ENCODE measurements at places on chromosomes 3 and 15.

DNA sequence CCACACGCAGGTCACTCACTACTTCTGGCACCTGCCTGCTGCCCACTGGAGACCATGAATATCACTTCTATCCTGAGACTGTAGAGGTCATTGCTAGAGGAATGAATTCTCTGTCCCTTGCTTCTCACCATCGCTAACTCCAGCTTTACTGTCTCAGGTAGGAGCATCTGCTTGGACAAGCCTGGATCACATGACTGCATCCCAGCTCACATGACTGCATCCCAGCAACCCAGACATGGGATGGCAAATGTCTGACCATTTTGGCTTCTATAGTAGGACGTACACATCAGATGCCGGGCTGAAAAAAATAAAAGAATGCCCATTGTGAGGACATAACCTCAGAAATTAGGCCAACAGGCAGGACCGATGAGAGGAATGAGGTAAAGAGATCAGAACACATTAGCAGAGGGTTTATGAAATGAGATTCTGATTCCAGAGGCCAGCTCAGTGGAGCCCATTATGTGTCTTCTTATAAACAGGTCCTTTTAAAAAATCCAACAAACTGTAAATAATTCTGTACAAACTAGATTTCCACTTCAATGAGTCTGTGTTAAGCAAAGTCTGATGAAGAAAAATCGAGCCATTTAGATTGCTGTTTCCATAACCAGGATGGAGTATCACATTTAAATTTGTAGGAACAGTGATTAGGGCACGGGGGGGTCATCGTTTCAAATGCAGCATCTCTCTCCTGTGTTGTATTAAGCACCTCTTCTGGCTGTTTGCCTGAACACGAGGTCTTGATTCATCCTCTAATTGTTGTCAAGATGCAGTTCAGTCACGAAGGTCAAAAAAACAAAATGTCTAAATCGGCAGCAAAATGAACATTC is 126.7 kb downstream of the MTHFS start:
- no peak for DNase-seq

DNA sequence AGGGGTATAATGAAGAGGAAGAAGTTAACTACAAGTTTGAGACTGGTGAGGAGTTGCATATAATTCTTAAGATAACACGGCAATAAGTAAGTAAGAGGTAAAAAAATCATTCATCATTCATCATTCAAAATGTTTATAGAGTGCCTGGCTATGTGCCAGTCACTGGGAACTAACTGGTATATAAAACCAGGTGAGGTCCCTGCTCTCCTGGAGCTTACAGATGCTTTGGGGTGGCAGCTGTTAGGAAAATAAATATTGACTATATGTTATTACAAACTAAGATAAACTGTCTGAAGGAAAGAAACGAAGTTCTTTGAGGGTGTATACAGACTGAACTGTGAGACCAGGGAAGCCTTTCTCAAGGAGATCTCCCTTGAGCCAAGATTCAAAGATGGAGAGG is 2.9 kb downstream of the CASR start:
- no peak for DNase-seq

- DNase-seq, result no peak
These were observed 85.4 kb upstream of the ABHD2 start for GRCh38 chr15:89002830-89003229.

- DNase-seq, result peak; percentile 39
These were observed 8.0 kb downstream of the SH3BP5 start for GRCh38 chr3:15324379-15324808.

GRCh38 chr3:149891621-149892020 is 78.6 kb downstream of the RNF13 start:
- DNase-seq, result no peak

GRCh38 chr15:87907676-87908446 is 348.7 kb downstream of the NTRK3 start:
- no peak for DNase-seq

GRCh38 chr3:27653803-27654558 is 68.1 kb downstream of the EOMES start:
- DNase-seq, result no peak

DNA sequence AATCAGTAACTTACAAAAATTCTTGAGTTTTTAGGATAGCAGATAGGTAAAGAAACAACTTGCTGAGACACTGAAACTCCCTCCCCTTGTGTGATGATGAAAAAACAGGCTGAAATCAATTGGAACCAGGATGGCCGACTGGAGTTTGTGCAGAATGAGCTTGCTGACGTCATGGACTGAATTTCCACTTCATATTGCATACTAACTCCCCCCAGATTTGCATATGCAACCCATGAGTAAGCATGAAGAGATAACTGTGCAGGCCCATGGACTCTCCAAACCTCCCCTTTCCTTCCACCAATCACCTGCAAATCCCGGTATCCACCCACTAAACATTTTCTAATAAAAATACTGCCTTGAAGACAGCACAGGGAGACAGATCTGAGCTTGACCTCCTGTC is 82.0 kb upstream of the SCN5A start:
- no peak for DNase-seq

GRCh38 chr3:2861920-2862319 is 248.3 kb downstream of the IL5RA start:
- no peak for DNase-seq

DNA sequence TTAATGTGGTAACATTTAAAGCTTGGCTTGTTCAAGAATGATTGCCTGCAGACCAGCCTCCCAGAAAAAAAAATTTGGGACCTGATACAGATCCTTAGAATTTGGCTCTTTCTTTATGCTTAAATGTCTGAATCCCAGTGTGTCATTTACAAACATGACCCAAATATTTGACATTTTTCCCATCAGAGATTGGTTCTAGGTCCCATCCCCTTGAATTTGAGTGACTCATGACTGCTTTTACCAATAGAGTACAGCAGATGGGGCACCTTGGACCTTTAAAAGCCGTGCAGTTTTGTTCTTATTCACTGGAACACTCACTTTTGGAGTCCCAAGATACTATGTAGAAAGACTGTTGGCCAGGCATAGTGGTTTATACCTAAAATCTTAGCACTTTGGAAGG is 231.6 kb downstream of the ZIC1 start:
- no peak for DNase-seq

GRCh38 chr15:89909611-89910010 is 3.1 kb downstream of the ARPIN start:
- DNase-seq, result no peak

DNA sequence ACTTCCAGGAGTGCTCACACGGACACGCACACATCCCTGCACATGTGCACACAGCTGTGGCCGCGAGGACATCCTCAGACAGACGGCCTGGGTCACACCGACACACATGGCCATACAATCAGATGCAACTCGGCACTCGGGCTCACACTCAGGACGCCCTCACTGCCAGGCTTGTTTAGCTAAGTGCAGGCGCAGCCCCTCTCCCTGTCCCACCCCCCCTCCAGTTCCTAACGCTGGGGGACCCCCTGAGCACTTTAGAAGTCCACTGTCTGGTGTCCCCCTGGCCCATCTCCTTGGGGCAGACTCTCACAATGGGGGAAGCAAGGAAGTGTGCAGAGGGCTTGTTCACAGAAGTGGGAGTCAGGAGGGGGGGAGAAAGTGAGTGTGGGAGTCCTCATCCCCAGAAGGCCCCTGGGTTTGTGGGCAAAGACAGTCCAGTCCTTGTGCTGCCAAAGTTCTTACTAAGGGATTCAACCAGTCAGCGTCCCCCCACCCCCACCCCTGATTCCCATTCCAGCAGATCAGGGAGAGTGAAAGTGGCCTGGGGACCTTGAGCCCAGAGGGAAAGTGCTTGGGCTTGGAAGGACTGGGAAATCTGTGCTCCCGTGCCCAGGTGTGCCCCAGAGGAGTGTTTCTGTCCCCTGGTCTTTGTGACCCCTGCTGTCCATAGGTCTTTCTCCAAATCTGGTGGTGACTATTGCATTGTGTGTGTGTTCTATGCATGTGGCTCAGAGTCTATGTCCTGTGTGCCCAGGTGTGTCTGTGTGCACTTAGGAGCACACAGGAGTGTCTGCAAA is 767 bp upstream of the GATA2 start:
- no peak for DNase-seq

GRCh38 chr3:46913644-46914043 is 36.1 kb downstream of the PTH1R start:
- no peak for DNase-seq

GRCh38 chr3:32584660-32585059 is 14.0 kb upstream of the DYNC1LI1 start:
- no peak for DNase-seq

DNA sequence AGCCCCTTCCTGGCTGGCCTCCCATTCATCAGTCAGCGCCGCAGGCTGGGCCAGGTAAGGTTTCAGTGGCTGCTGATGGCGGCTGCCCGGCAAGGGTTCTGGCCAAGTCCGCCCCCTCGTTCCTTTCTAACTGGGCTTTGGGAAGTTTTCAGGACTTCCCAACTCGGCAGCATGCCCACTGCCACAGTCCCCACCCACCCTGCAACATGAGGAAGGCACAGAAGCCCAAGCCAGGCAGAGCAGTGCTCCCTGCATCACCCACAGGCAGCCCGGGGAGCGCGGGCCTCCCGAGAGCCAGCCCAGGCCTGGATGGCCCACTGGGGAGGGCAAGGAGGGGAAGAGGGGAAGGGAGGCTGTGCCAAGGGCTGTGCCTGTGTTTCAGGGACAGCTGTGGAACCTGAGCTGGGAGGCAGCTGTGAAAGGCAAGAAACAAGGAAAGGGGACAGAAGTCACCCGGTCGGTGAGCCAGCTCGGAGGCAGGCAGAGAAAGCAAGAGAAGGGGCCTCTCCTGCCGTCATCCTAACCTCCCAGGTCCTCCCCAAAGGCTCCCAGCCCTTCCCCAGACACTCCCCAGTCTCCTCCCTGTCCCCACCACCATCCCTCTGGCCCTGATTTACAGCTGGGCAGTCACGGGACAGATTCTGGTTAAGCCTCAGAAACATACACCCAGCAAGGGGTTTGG is 73.9 kb downstream of the CPN2 start:
- DNase-seq, result peak; percentile 81

- peak; percentile 51 for DNase-seq
These were observed 581 bp downstream of the SH3BP5 start for GRCh38 chr3:15331606-15332404.

GRCh38 chr3:30314757-30315325 is 291.6 kb upstream of the TGFBR2 start:
- peak; percentile 12 for DNase-seq

GRCh38 chr3:34998902-34999301 is 640.4 kb upstream of the ARPP21 start:
- DNase-seq, result no peak

- DNase-seq, result no peak
These were observed 854.1 kb downstream of the ROBO1 start for GRCh38 chr3:78913711-78914110.

DNA sequence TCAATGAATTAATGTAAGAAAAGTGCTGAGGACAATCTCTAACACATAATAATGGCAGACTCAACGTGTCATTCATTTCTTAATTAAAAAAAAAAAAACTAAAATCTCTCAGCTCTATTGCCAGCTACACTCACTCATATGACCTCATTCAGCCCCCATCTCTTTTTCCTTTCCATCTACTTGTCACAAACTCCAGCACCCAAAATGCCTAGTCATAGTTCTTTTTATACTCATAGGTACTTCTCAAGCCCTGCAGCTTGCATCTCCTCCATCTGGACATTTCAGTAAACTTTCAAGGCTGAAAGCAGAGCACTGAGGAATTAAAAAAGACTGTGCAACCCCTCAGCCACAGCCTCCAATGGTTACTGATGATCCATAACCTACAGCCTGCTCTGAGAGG is 109.8 kb downstream of the PLCH1 start:
- DNase-seq, result no peak

GRCh38 chr15:39454189-39454986 is 126.5 kb upstream of the THBS1 start:
- DNase-seq, result peak; percentile 24

- DNase-seq, result peak; percentile 93
These were observed 31.4 kb downstream of the HRH1 start for GRCh38 chr3:11185564-11186317.

DNA sequence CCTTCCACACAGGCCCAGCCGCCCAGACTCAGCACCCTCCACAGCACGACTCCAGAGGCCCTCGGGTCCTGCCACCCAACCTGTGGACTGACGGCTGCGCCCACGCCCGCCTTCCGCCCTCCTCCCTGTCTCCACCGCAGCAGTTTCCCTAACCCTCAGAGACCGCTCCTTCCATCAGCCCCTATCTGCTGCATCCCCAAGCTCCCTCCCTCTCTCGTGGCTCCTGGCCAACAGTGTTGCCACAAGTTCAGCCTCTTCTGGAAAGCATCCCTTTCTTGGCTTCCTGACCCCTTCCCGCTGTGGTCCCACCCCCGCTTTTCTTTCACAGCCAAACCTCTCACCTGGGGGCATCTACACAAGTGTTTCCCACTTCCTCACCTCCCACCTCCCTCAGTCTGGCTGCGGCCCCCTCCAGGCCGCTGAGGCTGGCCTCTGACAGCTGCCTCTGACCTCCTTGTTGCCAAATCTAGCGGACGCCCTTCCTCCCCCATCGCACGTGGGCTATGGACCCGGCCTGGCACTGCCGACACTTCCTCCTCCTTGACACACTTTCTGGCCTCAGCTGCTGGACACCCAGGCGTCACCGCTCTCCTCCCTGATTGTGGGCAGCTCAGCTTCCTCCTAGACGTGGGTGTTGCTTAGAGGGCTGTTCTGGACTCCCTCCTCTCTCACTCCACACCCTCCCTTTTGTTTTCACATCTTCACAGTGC is 168.8 kb upstream of the TLE3 start:
- no peak for DNase-seq

DNA sequence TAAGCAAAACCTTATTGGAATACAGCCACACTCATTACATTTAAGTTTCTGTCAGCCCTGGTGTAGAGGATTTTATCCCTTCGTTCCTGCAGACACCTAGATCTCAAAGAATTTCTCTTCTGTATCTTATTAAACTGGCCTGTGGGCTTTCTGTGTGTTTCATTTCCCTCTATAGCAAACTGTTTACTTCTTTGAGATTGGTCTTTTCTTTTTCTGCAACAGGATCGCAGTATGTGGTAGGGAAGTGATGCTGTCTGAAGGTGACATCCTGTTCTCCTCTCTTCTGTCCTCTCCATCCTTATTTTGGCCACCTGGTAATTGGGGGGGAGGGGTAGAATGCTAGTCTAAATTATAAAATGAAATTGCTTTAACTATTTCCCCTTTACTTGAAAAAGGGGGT is 25.5 kb downstream of the ATP1B3 start:
- no peak for DNase-seq

- peak; percentile 64 for DNase-seq
These were observed 12.4 kb upstream of the TPM1 start for GRCh38 chr15:63030101-63030551.

GRCh38 chr3:126528800-126529541 is 5.0 kb downstream of the CHST13 start:
- peak; percentile 41 for DNase-seq

- peak; percentile 85 for DNase-seq
These were observed 53.1 kb downstream of the SLC4A7 start for GRCh38 chr3:27431116-27431515.

Data from GM03348 (cell line).